Activated naive CD4-positive, alpha-beta T cell treated with Interleukin-2 at 50 U/mL for 16 hours (primary cell): ENCODE measurements at places on chromosomes 1 and 21.

- no peak for DNase-seq
Measured at GRCh38 chr21:44702111-44702972, 5.4 kb downstream of the KRTAP10-12 start.

DNA sequence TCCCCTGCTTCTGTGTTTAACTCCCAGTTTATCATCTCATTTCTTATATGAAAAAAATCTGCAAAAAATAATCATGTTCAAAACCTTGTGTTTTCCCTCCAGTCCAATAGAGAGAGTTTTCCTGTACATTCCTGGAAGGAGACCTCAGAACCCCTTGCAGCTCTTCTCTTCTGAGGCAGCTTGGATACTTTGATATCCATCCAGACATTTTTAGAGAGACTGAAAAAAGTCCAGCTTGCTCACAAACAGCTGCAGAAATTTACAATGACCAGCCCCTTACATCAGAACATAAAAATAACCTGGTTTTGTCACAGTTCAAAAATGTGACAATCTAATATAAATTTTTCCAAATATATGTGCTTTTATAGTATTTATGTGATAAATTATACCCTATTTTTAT, 73.3 kb upstream of the C1orf115 start:
- DNase-seq, result no peak

GRCh38 chr1:99139876-99140275, 124.4 kb upstream of the PLPPR4 start:
- DNase-seq, result no peak

GRCh38 chr1:223629126-223629457, 36.4 kb downstream of the CAPN8 start:
- DNase-seq, result no peak

DNA sequence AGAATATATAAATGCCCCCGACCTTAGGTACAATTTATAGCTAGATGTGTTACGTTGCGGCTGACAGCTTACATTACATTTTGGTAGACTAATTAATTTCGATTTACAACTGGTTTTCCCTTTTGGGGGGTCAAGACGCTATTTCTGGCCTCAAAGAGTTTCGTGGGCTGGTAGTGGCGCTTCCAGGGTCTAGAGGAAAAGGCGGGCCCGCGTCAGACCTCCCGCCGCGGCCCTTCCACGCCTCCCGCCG, 391 bp downstream of the IFT25 start:
- DNase-seq, result no peak

- no peak for DNase-seq
Measured at GRCh38 chr1:65308781-65309303, 501 bp upstream of the DNAJC6 start.

- DNase-seq, result peak; percentile 40
Measured at GRCh38 chr21:36909901-36910561, 56.4 kb downstream of the HLCS start.

- no peak for DNase-seq
Measured at GRCh38 chr1:117289316-117289870, 77.9 kb upstream of the MAN1A2 start.

DNA sequence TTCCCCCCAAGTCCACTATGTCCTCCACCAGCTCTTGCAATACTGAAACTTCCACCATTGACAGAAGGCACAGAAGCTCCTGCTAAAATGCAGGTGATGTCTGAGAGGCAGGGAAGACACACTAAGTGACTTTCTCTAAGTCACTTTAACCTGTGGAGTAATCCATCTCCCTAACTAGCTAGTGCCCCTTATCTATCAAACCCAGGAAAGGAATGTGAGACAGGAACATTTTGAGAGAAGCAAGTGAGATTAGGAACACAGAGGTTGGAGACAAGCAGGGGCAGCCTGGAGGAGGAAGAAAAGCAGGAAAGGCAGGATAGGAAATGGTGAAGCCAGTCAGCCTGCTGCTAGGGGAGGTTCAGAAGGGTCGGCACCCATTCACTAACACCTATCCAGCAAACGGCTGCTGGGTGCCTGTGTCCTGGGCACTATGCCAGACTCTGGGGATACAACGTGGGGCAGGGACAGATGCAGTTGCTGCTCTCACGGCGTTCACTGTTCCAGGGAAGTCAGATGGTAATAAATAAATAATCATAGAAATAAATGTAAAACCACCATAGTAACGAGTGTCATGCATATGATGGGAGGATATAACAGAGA, 7.0 kb downstream of the GPA33 start:
- no peak for DNase-seq

DNA sequence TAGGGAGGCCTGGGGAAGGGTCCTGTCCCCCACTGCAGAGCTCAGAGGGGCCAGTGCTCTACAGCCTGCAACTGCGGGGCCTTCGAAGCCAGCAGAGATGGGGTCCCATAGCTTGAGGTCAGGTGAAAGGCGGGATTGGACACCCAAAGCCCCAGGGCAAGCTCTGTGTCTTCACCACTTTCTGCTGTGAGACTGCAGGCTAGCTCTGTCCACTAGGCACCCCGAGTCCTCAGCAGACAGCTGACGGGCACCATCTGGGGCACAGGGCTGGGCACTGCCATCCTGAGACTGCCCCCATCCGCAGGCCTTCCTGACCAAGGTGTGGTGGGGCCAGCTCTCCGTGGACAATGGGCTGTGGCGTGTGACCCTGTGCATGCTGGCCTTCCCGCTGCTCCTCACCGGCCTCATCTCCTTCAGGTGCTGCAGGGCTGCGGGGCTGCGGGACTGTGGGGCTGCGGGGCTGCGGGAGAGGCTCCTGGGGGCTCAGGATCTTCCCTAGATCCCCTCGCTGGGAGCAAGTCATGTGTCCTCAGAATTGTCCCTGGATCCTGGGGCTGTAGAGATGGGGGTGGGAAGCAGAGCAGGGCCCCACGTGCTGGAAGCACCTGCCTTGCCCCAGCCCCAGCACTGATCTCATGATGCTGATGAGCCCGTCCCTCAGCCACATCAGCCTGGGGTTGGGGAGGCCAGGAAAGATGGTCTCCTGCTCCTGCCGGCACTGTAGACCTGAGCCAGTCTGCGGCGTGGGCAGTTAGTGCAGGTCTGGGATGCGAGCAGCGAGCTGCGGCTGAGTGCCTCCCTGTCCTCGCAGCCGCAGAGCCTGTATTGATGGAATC, 46.8 kb downstream of the TRPM2 start:
- no peak for DNase-seq

GRCh38 chr1:60055336-60055735, 18.2 kb downstream of the C1orf87 start:
- DNase-seq, result no peak
